Upper lobe of left lung (tissue), 6 donors: ENCODE measurements at places on chromosomes 7 and 10. TPM values are rescaled to one million over a fixed set of nuclear protein-coding genes. Genes with fewer than 3 reads are reported as not detected.

GRCh38 chr10:117442944-117443685 is 67.9 kb upstream of the PDZD8 start:
- peak; percentile 83 for DNase-seq

GRCh38 chr10:36391405-36391804 is 734.0 kb upstream of the ANKRD30A start:
- no peak for DNase-seq

- DNase-seq, result no peak
These were observed 608.9 kb downstream of the CNTNAP2 start for GRCh38 chr7:146725520-146725919.

GRCh38 chr7:117127585-117128168 is 174.4 kb downstream of the ST7 start:
- DNase-seq, result peak; percentile 38

- no peak for DNase-seq
These were observed 188.1 kb downstream of the MGMT start for GRCh38 chr10:129655007-129655678.

DNA sequence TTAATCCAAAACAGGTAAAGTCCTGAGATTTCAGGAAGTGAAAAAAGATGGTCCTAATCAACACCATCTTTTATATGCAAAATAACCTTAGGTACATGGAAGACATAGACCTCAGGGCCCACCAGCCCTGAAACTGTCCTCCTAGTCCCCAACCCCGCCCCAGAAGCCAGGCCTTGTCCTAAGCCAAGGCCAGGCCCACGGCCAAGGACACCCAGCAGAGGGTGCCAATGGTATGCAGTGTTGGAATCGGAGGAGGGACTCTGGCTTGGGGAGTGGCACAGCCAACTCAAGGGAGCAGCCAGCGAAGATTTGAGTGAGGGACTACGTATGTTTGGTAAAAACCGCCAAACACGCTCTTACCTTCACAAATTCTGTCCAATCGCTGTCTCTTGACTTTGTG is 96.7 kb downstream of the ZRANB1 start:
- peak; percentile 85 for DNase-seq

GRCh38 chr7:93310346-93310745 is 78.2 kb downstream of the VPS50 start:
- DNase-seq, result no peak

GRCh38 chr10:100913470-100913865 is 705 bp downstream of the SLF2 start:
- no peak for DNase-seq

DNA sequence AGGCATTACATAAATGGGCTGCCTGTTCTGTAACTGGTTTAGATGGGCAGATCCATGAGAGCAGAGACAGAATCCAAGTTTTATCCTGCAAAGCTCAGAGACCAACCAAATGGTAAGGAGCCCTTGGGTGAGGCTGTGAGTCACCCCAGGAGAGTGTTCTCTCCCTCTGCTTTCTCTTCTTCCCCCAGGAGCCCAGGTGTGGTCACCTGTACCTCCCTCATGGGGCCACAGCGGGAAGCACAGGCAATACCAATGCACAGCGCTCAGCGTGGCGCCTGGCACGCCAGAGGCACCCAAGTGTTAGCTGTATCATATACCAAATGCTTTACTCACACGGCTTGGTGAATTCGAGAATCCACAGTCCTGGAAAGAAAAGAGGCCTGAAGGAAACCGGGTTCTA is 39.4 kb downstream of the CTBP2 start:
- DNase-seq, result no peak

DNA sequence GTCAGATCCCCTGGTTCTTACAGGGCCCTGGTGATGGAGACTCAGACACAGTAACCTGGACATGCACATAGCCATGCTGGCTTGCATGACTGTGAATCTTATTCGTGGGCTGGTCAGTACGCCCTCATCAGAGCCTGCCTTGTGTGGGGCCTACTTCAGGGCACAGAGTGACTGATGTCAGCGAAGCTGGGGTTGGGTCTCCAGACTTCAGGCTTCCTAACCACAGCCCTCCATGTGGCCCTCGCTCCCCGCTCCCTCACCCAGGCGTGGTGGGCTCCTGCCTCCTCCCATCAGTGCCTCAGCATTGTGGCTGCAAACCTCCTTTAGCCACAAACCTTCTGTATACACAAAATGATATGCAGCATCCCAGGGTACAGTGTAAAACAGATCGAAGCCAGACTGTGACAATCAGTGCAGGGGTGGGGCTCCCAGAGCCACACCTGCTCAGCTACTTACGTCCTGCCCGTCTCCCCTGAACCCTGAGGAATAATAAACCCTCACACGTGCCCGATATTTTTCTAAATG is 7.1 kb upstream of the C10orf105 start:
- no peak for DNase-seq

DNA sequence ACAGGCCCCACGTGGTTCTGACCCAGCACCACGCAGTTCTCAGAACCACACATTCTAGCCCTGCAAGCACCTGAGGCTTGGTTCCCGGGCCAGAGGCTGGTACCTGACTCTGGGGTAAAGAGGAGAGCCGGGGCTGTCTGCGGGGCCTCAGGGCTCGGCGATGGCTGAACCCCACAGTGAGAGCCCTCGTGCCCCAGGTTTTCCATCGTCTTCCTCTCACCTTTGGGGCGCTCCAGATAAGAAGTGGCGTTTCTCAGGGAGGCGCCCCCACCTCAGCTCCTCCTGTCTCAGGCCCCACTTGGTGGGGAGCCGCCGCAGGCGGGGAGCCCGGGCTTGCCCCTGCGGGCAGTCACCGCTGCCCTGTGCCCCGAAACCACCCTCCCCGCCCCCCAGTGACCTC is 2.2 kb upstream of the LANCL2 start:
- no peak for DNase-seq

DNA sequence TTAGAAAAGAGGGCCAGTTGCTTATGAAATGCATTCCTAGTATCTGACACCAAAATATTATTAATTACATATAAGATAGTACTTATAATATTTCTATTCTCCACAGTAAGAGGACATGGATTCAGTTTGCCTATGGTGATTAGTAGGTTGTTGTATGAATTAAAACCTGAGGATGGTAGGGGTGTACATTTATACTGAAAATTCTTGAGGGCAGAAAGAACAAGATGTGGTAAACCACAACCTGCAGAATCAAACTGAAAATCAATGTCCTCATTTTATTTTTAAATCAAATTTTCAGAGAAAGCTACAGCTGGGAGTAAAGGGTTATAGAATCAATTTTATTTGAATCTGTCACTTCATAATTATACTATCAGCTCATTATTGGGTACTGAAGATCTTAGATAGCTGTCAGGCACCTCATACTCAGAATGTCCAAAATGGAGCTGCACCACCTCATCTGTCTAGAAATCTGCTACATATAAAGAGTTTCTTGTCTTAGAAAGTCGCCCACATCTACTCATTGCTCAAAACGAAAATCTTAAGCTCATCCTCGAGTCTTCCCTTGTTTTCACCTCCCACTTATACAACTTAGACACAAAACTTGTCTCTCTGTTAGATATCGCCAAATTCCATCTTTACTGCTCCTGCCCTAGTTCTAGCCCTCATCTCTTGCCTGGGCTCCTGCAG is 65.4 kb downstream of the MYO3A start:
- DNase-seq, result no peak

GRCh38 chr10:88168171-88169036 is 305.0 kb downstream of the PTEN start:
- no peak for DNase-seq

GRCh38 chr10:121838931-121839330 is 88.9 kb downstream of the ATE1 start:
- no peak for DNase-seq

DNA sequence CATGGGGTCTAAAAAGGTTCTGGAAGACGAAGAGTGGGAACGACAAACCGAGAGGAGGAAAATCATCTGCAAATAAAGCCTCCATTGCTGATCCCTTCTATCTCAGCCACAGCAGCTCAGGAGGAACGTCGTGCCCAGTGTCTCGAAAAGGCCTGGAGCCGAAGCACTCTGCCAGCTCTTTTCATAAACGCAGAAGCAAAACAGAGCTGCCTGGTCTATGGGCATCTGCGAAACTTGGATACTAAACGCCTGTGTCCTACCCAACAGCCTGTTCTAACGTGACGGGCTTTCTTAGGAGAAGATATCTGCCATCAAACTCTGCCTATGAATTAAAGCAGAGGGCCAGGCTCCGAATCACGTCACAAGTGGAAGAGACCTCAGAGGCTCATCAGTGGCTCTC is 68.7 kb downstream of the GNA12 start:
- DNase-seq, result no peak

GRCh38 chr7:120981888-120982615 is 6.5 kb upstream of the CPED1 start:
- DNase-seq, result no peak

DNA sequence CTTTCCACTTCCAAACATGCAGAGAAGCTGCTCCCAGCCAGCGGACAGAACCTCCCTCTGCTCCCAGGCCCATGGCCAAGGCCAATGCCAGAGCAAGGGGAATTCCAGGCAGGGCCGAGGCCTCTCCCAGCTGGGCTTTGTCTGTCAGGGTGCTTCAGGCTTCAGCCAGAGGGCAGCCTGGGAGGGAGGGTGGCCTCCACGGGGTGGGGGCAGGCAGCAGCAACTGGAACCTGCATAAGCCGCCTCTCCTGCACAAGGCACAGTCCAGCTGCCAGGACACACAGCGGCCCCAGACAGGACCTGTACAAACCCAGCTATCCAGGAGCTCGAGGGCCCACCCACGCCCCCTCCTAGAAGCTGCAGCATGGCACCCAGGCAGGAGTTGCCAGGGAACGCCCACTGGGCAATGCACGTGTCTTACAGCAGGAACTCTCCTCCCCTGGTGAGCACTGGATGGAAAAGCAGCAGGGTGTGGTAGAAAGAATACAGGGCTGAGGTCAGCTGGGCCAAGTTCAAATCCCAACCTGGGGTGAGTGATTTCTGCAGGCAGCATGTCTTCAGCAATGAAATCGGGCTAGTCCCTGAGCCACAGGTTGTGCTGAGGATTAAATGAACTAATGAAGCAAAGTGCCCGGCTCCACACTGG is 7.6 kb downstream of the FAM53B start:
- peak; percentile 87 for DNase-seq

GRCh38 chr7:30389791-30390190 is 88.8 kb downstream of the NOD1 start:
- no peak for DNase-seq

DNA sequence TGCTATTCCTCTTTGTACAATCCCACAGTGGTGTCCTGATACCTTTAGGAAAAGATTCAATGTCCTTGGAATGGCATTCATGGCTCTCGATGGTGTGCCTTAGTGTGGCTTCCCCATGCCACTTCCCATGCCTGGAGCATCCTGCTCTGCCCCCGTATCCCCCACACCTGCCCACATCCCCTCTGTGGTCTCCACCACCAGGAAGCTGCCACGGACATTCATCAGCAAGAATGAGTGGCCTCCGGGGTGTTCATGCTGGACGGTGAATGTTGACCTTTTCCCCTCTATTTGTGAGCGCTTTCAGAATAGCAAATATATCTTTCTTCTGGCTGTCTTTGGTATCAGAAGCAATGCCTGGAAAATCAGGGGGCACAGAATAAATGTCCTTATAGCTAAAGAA is 262.0 kb upstream of the NRP1 start:
- DNase-seq, result no peak

DNA sequence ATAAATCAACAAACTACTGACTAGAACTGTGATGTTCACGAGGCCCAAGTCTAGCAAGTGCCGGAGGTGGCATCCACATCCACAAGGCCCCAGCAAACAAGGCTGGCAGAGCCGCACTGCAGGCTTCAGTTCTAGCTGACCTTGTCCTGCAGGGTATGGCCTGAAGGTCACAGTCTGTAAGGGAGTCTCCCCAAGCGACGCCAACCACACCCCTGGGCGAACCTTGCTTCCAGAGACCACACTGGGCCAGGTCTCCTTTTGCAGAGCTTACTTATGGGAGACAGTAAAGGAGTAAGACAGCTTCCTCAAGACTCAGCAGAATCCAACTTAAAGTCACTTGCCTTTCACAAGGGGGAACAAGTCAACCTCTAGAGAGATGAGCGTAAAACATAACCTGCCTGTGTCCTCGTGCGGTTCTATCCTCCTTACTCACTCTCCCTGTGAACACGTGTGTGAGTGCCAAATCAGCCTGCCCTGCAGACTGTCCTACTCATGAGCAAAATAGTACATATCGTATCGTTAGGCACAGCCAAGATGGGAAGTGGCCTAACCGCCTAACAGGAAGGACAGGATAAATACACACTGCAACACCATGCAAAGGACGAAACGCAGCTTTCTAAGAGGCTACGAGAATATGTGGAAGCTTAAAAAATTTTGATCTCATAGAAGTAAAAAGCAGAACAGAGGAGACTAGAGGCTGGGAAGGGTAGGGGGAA is 22.7 kb downstream of the FAM53B start:
- no peak for DNase-seq

GRCh38 chr7:106071356-106071998 is 40.6 kb downstream of the SYPL1 start:
- DNase-seq, result peak; percentile 66

DNA sequence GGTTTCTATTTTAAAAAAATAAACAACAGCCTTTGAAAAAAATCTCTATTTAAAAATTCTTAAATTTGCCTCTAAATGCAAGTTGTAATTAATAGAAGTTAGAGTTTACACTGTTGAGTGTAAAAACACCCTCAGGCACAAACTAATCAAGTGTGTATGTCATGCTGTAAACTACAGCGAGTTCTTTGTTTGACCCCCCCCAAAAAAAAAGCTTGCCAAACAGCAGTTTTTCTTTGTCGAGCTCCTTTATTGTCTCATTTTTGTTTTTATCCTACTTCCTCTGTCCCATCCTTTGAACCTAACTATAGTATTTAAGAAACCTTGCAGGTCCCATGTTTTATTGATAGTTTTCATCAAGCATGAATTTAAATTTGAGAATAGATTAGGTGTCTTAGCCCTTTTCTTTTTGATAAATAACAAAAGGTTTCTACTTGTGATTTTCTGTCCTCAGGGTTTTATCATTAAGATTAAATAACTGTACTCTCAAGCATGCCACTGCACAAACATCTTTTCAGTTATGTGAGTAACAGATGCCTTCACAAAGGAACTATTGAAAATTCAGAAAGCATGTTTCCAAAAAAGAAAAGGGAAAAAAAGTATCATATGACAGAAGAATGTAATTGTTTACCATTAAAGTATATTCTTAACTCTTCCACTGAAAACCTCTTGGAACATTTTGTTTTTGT is 176.0 kb downstream of the ARID5B start:
- DNase-seq, result no peak

DNA sequence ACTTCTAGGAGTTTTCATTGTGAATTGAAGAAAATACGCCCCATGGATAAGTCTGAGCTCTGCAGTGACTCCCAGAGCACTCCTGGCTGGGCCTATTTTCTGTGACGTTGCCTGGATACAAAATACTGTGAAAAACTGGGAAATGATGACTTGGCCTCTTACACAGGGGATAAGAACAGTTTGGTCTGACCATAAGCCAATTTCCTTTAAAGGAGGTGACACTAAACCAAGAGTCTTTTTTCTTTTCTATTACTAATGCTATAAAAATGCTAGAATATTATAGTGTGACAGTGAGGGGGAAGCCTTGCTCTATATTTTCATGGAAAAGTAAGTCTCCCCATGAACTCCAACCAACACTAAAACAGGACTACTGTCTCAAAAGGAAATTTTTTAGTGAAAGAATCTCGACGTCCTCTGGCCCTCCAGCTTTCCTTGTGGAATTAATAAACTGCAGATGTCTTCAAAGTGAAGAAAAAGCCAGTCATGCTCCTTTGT is 45.5 kb downstream of the MYOF start:
- DNase-seq, result no peak

The AGMO gene
- total RNA-seq, result not detected

The ARPC1B gene
- 235 TPM for total RNA-seq

The IGFBP3 gene
- 29.3 TPM for total RNA-seq

The STEAP1 gene
- 3.3 TPM for total RNA-seq

The SLC29A4 gene
- 1.8 TPM for total RNA-seq

The BCAP29 gene
- total RNA-seq, result 60.8 TPM

The FFAR4 gene
- 8.4 TPM for total RNA-seq

The MKX gene
- total RNA-seq, result 0.30 TPM

The MTG1 gene
- total RNA-seq, result 155 TPM

The CALHM3 gene
- not detected for total RNA-seq
